Bronchial epithelial cell (primary cell): ENCODE measurements at places on chromosomes 3 and 15.

GRCh38 chr15:75156326-75157215 is 45.1 kb upstream of the C15orf39 start:
- no peak for DNase-seq

DNA sequence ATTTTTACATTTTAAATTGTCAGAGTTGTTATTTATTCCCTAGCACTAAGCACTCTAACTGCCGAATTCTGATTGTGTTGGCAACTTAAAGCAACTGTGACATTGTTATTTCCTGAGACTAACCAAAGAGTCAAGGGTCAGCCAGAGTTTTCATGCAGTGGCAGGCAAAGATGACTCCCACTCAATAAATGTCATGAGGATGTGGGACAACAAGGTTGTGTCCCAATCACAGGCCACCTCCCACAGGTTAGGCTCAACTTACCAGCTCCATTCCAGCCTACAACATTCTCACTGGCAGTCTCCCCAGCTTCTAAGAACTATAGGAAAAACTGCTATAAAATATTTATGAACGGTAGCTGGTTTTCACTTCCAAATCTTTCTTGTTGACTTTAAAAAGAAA is 80.1 kb downstream of the RSL24D1 start:
- no peak for DNase-seq

- DNase-seq = peak; percentile 98
Measured at GRCh38 chr3:157082305-157082982, 77.5 kb downstream of the CCNL1 start.

GRCh38 chr3:174089592-174089991 is 692.0 kb downstream of the NLGN1 start:
- no peak for DNase-seq

DNA sequence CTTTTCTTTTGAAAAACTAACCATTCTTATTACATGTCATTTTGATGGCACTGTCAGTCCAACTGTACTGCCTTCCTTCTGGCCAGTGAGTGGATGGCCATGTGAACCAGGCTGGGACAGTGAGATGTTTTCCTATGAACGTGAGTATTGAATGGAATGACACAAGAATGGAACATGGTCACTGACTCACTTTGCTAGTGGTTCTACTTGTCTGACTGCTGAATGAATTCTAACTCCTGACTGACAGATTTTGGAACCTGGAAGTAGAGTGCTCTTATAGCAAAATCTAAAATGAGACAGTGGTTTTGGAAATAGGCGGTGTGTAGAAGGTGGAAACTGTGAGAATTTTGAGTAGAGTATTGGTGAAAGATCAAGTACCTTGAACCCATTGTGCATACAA is 606.9 kb upstream of the KCNMB2 start:
- DNase-seq = peak; percentile 86

DNA sequence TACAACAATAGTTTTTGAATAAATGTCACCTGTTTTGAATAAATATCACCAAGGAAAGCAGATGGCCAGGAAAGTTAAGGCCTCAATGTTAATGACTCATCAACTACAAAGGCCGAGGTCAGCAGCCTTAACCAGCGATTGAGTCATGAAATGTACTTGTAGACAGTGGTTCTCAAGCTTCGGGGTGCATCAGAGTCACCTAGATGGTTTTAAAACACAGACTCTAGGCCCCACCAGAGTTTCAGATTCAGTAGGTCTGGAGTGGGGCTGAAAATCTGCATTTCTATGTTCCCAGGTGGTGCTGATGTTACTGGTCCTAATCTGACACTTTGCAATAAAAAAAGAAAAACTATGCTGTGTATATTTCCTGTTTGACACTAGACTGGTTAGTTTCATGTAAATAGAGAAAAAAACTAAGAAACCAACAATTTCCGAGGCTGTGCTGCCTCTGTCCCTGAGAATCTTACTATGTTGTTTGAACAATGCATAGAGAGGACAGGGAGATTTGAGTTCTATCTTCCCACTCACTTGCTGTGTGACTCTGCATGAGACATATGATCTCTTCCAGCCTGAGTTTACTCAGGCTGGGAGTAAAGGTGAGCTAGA is 9.8 kb downstream of the RAB27A start:
- DNase-seq = peak; percentile 80

DNA sequence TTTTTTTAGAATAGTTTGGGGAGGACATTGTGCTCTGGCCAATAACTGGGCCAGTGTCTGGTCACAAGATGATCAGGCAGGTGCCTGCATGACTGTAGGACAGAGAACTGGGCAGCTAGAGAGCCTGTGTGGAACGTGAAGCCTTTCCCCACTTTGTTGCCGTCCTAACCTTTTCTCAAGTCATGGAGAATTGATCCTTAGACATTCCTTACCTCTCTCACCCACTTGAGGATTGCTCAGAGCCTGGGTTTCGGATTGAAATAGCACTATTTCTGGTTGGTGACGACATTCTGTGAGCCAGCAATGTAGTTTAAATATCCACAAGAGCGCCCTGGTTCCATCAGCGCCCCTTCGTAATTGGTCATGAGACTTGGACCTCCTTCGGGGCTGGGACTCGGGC is 138.4 kb downstream of the IGF1R start:
- no peak for DNase-seq

- DNase-seq = no peak
Measured at GRCh38 chr15:100652116-100652515, 49.7 kb downstream of the ASB7 start.

DNA sequence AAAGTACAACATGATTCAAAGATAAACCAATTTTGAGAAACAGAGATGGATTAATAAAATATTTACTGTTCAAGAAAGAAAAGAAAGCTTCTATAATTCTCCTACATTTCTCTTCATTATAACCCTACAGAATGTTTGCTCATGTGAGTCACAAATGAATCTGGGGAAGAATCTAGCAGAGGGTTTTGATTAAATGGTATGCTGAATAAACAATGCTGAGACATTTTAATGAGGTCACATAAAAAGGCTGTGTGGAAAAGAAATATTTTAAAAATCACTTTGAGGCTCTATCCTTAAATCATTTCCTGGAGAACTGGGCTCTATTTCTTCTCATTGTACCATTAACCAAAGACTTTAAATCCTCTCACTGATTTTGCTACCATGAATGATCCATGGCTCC is 727.7 kb downstream of the NTRK3 start:
- DNase-seq = no peak

DNA sequence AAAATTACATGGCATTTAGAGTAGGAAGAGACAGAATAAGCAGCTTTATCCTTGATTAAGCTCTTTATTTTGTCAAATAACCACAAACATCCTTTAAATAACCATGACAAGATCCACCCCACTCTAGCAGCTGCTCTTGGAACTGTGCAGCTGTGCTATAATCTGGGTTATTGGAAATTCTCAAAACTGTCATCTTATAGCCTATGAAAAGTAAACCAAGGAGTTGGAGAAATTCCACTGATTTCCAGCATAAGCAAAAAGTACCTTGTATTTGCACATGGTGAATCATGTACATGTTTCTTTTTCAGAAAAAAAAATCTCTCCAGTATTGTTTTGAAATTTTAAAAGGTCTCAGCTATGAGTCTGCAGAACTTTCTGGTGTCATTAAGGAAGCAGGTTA is 88.8 kb upstream of the ABI3BP start:
- peak; percentile 35 for DNase-seq
